ENCODE measurements at places on chromosomes 6 and 20.

- no peak for DNase-seq
These were observed 1.2 kb downstream of the REV3L start for GRCh38 chr6:111481836-111482187.

GRCh38 chr20:438571-439469 lies 23.5 kb downstream of the TBC1D20 start:
- DNase-seq: no peak

GRCh38 chr6:9455864-9456658 lies 958.8 kb downstream of the TFAP2A start:
- no peak for DNase-seq

DNA sequence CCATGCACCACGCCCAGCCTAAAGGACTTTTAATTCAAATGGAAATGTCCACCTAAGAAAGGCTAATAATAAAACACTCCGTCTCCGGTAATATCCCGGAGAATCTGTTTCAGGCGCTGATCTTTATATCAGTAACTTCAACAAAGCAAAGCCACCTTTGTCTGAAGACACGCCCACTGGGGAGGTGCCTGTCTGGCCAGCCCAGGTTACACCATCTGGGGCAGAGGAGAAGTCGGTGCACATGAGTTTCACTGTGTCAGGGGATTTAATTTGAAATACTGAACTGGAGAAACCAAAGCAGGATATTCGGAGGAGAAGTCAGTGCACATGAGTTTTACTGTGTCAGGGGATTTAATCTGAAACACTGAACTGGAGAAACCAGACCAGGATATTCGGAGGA lies 9.4 kb downstream of the SERPINB6 start:
- no peak for DNase-seq

DNA sequence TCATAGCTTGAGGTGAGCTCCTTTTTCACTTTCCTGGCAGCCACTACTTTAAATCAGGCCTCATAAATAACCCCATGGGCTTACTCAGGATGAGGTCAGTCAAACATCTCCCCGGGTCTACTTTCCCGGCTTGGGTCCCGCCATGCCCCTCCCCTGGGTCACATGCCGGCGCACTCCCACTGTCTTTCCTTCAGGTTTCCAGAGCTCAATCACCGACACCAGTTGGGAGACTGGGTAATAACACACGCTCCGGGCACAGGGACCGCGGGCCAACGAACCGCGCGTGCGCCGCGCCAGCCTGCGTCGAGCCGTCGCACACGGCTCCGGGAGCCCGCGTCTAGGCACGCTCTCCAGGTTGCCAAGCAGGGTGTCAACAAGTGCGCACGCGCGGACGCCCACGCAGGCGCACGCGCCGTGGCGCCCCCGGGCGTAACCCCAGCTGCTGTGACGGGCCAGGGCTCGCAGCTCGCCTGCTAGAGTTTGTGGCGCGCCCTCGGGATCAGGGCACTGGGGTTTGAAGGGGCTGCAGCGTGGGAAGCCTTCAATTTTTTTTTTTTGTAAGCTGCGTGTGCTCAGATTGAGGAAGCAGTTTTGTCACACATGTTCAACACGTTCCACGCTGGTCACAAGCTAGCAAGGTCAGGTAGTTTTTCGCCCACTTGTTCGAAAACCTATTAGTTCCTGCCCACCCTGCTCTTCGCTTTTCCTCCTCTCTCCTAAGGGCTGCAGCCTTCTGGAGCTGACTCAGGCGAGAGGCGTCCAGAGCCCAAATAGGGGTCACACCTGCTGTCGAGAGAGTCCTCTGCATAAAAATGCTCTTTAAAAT lies 31.8 kb downstream of the TFAP2B start:
- no peak for DNase-seq

DNA sequence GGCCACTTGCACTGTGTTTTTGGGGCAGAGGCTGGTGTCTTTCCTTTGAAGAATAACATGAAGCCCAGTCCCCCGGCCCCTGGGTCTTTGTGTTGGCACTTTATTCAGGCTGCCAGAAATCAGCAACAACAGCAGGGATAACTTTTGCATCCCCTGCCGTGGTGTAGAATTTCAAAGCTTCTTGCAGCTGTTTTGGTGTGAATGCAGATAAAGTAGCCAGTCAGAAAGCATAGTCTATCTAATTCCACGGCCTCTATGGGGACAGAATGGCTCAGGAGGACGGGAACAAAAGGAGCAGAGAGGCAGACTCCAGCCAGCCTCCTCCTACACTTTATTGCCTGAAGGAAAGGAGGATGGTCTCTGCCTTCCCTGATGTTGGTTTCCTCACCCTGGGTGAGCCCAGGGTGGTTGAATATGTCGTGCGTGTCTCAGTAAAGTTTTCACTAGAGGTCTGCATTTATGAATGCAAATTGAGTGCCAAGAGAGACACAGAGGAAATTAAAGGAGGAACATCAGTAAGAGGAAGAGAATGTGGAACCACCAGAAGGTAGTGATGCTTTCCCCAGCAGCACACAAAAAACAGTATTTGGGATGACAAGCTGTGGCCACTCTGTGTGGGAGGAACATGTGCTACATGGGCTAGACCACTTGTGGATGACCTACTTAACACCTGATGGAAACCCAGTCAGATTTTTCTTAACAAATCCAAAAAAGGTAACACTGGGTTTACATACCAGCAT lies 125.9 kb upstream of the TRAF3IP2 start:
- no peak for DNase-seq

DNA sequence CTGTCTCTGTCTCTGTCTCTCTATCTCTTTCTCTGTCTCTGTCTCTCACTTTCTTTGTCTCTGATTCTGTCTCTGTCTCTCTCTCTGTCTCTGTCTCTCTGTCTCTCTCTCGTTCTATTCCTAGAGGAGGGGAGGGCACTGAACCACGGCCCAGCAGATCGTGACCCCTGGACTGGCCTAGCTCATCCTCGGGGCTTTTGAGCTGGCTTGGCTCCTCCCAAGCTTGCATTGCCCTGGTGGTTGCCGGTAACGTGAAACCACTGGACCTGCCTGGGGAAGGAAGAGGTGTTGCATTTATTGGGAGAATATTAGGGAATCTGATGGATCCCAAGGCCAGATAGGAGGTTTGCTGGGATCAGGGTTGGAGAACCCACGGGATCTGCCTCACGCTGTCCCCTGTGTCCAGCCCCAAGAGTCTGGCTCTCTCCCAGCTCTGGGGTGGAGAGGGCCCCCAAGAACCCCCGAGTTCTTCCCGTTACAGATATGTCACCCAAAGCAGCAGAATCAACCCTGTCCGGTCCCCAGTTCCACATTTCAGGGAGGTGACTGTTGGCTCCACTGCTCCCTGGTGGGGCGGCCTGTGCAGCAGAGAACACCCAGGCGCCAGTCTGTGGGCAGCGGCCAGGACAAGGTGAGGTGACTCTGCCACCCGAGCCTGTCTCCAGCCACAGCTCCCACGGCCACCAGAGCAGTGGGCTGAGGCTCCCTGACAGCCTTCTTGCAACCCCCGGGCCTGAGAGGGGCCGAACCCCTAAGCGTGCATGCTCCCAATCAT lies 228.3 kb downstream of the TTLL2 start:
- no peak for DNase-seq

- no peak for DNase-seq
These were observed 19.4 kb downstream of the PKIG start for GRCh38 chr20:44601801-44602204.

DNA sequence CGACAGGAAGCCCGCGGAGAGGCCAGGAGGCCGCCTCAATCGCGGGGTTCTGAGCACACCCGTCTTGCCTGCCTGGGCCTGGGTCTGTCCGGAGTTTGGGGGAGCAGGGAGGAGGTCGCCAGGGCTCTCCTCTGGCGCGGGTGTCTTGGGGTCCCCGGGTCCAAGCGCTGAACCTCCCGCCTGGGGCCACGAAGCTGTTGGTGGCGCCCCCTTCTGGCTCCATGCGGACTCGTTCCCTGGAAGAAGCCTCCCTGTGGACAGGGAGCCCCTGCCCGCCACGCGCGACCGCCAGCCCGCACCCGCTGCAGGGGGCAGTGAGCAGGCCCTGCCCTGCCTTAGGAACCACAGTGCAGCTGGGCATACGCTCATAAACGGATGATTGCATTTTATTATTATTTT lies 44.7 kb downstream of the MCUR1 start:
- DNase-seq: no peak

DNA sequence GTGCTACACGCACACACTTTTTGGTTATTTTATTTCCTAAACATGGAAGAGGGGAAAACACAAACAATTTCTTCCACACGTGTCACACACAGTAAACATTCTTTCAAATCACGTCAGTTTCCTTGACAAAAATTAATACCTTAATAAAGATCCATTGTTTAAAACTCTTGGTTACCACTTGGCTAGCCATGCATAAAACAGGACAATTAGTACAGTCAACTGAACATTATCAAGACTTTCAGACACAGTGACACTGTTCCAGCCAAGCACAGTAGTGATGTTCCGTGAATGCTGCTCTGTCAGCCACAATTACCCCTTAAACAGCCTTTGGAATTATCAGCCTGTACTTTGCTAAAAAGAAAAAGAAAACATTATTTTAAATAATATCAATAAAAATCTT lies 50.8 kb downstream of the GMDS start:
- DNase-seq: no peak

- no peak for DNase-seq
These were observed 6.3 kb downstream of the TAF4 start for GRCh38 chr20:62059401-62059800.

GRCh38 chr20:926670-927069 lies 10.5 kb upstream of the ANGPT4 start:
- no peak for DNase-seq

DNA sequence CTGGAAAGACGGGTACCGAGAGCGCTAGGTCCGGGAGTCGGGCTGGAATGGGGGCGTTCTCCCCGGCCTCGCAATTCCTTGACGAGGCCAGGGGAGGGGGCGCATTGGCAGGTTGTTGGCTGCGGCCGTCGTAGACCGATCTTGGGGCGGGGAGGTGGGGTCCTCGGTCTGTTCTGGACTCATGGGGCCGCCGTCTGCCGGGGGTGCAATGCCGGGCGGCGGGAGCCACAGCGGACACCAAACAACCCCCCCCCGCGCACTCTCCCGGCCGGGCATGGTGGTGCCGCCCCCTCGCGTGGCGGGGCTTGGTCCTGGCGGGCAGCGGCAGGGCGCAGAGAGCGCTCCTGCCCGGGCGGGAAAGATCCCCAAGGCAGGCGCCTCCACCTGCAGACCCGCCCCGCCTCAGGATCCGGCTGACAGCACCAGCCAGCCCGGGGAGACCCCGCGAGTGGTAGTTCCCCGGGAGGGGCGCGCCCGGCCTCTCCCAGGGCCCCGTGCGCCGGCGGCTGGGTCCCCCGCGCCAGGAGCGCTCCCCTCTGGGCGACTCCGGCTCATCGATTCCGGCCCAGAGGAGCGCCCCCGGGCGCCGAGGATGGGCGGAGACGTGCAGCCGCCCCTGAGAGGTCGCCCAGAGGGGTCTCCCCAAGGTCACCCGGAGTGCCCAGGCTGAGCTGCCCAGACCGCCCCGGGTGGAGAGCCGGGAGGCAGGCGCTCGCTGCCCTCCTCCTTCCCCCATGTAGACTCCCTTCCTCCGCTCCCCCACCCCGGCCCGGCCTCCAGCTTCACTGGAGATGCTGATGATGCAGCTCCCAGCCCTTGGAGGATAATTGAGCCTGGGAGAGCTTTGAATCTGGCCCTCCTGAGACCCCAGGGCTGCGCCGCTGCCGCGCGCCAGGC lies 709 bp downstream of the PPP1R16B start:
- DNase-seq: no peak

DNA sequence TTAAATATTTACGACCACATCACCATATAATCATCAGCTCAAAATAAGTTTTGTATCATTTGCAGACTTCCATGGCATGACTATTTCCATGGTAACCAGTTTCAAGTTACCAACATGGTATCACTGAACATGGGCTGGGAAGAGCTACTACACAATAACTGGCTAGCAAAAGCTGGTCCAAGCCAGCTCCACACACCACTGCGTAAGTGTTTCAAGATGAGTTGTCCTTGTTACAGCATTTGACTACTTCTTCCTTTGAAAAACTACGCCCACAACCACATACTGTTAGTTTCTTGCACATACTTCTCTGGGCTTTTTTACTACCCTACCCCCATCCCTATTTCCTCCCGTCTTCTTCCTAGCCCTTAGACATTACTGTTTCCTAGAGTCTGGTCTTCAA lies 8.5 kb downstream of the CD164 start:
- no peak for DNase-seq

GRCh38 chr6:89160331-89161092 lies 14.7 kb downstream of the PM20D2 start:
- no peak for DNase-seq

GRCh38 chr6:41671376-41671775 lies 33.1 kb downstream of the MDFI start:
- no peak for DNase-seq

GRCh38 chr20:22962567-22963439 lies 72.3 kb upstream of the SSTR4 start:
- no peak for DNase-seq

Measured in NCI-H1694 treated with DMSO at 0.1 percent for 48 hours (cell line).